ENCODE measurements at places on chromosomes 7 and 10.

DNA sequence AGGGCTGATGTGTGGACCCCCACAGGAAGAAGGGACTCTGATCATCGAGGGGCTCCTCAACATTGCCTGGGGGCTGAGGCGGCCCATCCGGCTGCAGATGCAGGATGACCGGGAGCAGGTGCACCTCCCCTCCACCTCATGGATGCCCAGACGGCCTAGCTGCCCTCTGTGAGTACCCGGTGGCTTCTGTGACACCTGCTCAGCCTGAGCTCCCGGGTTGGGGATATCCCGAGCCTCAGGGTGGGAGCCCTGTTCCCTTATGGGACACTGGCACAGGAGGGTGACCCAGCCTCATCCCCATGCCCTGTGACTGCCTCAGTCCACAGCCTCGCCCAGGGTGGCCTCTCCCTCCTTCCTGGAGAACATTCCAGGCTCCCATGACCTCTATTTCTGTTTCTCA lies 3.9 kb upstream of the DEPP1 start:
- DNase-seq, result no peak

DNA sequence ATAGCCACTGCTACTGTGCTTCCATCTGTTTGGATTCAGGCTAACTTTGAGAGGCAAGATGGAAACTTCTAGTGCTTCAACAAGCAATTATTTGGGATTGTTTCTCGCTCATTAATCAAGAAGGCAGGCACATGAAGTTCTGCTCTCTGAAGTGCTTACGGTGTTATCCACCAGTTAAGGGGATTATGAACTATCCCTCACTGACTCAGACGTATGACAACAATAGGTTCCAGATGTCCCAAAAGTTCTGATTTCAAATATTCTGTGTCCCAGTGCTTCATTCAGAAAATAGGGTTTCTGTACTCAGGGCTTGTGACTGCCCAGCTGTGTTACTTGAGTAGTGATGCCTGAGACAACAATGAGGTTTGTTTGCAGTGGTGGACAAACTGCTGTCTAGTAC lies 81.0 kb downstream of the HACD1 start:
- DNase-seq, result no peak

GRCh38 chr7:70529914-70530585 lies 601.9 kb upstream of the GALNT17 start:
- DNase-seq, result no peak

DNA sequence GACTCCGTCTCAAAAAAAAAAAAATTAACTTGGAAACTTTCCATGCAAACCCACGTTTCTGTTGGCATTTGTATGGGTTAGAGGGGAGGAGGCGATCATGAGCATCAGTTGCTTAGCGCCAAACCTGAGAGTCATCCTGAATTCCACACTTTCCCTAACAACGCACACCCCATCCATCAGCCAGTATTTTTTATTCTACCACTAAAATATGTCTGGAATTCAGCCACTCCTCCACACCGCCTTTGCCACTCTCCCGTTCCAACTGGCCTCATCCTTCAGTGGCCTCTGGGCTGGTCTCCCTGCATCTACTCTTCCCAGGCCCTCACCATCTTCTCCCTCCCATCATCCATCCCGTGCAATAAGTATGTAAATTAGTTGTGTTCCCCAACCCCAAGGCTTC lies 4.7 kb upstream of the LMBR1 start:
- DNase-seq, result no peak

GRCh38 chr10:126087796-126088505 lies 191.6 kb downstream of the FANK1 start:
- DNase-seq, result no peak

GRCh38 chr10:955127-955819 lies 23.8 kb upstream of the LARP4B start:
- DNase-seq, result no peak

DNA sequence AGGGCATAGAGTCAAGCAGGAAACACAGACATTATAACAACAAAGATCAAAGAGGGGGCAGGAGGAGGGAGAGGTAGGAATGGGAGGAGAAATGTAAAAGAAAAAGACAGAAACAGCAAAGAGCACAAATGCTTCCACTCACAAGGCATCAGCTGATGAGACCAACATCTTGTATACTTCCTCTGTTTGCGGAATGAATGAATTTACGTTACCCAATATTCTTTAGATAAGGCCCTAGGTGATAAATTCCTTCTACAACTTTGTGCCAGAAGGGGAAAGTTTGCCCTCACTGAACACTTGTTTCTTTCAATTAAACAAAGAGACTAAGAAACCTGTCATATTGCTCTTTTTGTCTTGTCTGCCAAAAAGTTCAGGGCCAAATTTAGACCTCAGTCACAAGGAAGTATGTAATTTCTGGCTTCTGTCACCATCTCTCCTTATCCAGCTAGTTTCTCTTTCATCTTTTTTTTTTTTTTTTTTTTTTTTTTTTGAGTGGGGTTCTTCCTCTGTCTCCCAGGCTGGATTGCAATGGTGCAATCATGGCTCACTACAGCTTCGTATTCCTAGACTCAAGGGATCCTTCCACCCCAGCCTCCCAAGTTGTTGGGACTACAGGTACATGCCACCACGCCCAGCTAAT lies 116.4 kb upstream of the NANOS1 start:
- no peak for DNase-seq

DNA sequence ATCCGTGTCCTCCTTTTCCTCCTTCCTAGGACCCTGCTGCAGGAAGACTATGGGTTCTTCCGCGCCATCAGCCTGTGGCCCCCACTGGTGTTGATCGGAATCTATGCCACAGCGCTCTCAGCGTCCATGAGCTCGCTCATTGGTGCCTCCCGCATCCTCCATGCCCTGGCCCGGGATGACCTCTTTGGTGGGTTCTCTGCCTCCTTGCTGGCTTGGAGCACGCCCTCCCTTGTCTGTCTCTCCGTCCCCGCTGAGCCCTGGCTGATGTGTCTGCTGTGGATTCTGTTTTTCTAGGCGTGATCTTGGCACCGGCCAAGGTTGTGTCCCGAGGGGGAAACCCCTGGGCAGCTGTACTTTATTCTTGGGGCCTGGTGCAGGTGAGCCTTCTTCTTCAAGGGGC lies 7.3 kb upstream of the TRIP6 start:
- DNase-seq, result no peak

DNA sequence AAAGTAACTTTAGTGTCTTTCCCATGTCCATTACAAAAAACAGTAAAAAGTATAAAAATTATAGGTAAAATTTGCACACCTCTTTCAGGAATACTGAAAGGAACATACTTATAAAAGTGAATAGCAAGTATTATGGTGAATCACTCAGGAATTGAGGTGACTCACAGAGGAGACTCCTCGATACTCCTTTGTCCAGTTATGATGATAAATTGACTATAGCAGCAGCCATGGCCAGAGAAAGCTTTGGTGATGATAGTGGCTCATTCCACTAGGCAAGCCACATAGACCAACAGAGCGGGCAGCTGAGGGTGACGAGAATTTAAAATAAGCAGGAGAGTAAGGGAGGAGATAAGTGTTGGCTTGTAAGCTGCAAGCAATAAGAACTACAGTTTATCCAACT lies 1231.1 kb upstream of the CELF2 start:
- no peak for DNase-seq

DNA sequence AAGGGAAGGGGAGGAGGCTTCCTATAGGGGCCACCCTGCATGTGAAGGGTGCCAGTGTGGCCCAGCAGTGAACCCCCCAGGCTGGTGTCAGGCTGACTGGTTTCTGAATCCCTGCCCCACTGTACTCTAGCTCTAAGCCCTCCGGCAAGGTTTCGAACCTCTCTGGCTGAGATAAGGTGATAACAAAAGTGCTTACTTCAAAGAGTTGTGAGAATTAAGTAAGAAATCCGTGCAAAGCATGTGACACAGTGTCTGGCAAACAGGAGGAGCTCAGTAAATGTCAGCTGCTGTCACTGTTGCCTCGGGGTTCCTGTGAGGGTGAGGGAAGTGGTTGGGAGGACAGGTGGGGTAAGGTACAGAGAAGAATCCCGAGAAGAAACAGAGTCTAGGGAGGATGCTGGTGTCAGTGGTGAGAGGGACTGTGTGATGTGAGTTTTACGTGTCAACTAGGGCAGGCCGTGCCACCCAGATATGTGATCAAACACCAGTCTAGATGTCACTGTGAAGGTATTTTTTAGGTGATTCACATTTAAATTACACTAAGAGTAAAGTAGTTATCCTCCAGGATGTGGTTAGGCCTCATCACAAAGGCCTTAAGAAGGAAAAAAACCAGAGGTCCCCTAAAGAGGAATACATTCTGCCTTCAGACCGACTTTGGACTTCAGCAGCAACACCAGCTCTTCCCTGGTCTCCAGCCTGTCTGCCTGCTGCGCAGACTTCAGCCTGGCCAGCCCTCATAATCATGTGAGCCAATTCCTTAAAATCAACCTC lies 64.4 kb downstream of the BPGM start:
- DNase-seq, result no peak

- DNase-seq, result no peak
Observed at GRCh38 chr7:99027241-99027640, 116.7 kb downstream of the SMURF1 start.

- no peak for DNase-seq
Observed at GRCh38 chr10:76281659-76282058, 850.2 kb downstream of the LRMDA start.

- DNase-seq, result no peak
Observed at GRCh38 chr7:69283421-69283820, 314.9 kb upstream of the AUTS2 start.

GRCh38 chr10:47366731-47367460 lies 17.2 kb downstream of the ZNF488 start:
- DNase-seq, result no peak

GRCh38 chr10:42991442-42992098 lies 85.3 kb upstream of the RET start:
- DNase-seq, result no peak

DNA sequence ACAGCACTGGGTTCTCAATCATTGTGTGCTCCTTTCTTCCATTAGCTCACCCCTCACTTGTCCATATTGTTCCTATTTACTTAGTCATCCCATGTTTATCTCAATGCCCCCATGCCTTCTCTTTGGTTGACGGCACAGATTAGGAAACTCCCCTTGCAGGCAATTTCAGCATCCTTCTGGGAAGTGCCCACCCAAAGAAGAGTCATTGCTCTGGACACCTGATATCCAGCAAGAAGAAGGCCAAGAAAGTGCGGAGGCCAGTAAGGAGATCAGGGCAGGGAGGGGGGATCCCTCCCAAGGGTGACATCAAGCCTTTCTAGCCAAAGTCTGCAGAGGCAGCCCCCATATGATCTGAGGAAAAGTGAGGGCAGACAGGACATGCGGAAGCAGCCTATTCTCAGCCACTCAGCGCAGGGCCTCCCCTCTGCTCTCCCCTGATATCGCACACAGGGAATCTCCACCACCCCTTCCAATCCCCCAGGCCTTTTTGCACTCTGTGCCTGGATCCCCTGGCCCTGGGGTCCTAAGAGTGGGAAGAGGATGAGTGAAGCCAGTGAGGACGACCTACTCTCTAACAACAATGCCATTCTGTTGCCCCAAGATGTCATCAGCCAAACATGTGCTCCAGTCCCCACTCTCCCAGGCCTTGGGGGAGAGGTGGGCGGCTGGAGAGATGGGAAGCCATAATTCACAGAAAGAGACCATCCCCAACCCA lies 1.8 kb downstream of the TRPV6 start:
- no peak for DNase-seq

DNA sequence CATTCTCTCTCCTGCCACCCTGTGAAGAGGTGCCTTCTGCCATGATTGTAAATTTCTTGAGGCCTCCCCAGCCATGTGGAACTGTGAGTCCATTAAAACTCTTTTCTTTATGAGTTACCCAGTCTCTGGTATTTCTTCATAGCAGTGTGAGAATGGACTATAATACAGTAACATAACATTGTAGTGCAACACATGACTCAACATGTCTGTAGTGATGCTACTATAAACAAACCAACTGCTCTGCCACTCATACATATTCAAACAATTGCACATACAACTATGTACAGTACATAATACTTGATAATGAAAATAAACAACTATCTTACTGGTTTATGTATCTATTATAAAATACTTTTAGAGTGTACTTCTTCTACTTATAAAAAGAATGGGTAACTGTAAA lies 7.1 kb downstream of the ATOH7 start:
- no peak for DNase-seq

- DNase-seq, result no peak
Observed at GRCh38 chr10:129897871-129898626, 66.0 kb downstream of the EBF3 start.

- no peak for DNase-seq
Observed at GRCh38 chr10:49381111-49381900, 14.6 kb downstream of the DRGX start.

DNA sequence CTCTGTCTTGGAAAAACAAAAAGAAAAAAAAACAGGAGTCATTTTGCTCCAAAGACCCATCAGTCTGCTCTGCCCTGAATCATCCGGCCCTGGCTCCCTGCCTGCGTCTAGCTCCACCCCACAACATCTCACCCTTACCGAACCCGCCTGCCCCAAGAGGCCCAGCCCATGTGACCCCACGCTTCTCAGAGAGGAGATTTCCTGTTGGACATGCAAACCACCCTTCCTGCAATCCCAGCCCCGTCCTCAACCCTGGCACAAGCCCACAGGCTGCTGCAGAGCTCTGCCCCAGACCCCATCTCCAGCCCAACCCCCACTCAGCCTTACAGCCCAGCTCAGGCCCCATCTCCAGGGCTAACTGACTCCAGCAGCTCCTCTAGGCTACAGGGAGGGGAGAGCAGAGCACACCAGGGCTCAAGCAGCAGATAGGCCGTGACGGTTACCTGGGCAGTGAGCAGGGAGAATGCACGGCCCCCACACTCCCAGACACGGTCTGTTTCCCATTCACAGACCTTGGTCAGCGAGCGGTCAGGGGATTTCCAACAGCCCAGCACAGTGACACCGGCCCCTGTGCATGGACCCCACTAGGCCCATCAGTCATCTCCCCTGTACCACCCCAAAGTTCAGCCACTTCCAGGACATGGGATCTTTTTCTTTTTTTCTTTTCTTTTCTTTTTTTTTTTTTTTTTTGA lies 69.9 kb upstream of the GTF2I start:
- DNase-seq, result no peak

GRCh38 chr7:15389073-15389472 lies 172.7 kb downstream of the AGMO start:
- no peak for DNase-seq

DNA sequence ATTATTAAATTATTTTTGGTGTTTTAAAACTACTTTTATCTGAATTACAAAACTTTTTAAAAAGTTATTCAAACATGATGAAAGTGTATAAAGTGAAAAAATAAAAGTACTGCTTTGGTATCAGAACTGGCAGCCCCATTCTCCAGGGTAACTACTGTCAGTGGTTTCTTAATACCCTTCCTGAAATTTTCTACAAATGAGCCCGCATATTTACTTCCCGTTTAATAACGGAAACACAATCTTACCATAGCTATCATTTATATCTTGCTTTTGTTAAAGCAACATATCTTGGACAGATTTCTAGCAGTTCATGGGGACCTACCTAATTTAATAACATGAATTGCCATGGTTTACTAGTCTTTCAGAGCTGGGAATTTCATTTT lies 249.9 kb downstream of the RNLS start:
- no peak for DNase-seq

GRCh38 chr7:55556031-55556430 lies 16.3 kb downstream of the VOPP1 start:
- no peak for DNase-seq

DNA sequence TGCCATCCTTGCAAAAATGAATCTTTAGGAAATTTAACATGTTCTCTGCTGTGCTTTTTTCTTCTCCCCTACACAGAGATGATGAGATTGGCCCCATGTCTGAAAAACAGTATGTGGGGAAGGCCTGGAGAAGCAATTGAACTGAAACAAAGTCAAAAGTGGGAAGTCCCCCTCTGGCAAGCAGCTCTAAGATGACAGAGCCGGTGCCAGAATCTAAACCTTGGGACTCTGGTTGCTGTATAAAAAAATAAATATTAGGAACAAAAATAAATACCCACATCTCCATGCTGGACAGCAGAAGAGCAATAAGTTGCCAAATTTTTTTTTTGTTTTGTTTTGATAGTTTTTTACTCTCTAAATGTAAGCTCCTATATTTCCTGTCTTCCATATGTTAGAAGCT lies 51.8 kb upstream of the TRIL start:
- DNase-seq, result no peak
